ENCODE measurements at places on chromosomes 11 and 22.

DNA sequence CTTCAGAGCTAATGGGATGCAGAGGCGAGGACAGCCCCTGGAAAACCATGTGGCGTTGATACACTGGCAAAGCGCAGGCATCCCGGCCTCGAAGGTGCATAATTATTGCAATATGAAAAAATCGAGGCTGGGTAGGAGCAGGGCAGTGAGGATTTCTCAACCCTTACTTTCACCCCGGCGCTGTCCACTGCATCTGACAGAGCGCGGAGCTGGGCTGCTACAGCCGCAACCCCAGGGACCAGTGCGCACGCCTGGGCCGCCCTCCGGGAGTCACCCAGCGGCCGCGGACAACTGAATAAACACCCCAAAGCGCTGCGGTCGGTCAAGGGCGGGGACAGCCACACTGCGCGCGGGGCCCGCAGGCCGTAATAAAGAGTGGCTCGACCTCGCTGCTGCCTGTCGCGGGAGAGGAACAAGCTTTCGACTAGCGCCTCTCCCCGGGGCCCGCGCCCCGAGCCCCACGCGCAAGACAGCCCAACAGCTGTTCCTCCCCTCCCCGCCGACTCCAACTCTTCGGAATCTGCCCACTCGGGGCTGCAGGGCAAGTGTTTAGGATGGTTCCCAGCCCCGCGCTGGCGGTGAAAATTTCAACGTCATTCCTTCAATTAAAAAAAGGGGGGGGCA, 3.6 kb upstream of the WT1 start:
- DNase-seq, result no peak

DNA sequence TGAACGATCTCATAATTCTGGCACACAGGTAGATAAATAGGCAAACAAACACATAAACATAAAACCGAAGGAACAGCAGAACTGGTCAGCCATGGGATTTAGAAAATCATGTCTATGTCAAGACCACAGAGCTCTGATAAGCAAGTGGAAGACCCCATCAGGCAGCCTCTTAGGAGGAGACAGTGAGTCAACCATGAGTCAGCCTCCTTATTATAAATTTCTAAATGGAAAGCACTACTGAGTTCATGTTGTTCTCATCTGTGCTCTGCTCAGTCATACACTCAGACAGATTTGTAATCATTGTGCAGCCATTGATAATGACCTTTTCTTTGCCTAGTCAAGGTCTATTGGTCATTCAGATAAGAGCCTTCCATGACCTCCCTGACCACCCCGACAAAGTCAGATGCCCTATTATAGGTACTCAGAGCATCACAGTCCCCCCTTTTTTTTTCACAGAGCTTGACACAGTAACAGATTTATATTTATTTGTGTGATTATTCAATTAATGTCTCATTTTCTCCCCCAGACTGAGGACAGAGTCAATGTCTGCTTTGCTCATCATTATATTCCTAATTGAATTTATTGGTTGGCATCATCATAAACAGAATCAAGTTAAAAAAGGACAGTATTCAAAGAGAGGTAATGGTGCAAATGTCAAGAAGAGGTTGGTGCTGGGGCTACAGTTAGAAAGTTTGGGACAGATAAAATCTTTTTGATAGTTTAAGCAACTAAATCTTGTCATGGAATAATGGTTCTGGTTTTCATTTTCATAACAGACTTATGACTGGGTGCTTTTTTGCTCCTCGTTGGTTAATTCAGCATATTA, 579.7 kb upstream of the CCDC90B start:
- no peak for DNase-seq

DNA sequence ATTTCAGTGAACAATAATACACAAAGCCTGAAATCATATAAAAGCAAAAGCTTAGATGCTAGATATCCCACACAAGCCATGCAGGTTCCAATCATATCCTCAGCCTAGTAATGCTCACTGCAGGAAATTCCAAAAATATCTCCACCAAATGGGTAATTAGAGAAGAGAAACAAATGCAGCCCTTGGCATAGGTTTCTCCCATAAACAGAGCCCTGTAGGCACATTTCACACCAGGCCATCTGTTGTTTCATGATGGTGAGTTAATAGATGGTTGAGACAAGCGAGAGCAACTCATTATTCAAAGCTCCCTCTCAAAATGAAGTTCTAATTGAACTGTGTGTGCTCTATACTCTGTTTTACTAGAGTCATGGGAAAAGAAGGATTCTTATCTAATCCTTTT, 154.6 kb upstream of the TRPC6 start:
- no peak for DNase-seq

GRCh38 chr11:103359216-103359615, 250.0 kb downstream of the DYNC2H1 start:
- no peak for DNase-seq

GRCh38 chr11:70630816-70631623, 232.7 kb downstream of the CTTN start:
- DNase-seq, result no peak

GRCh38 chr11:65288706-65289536, 25.7 kb upstream of the CDC42EP2 start:
- DNase-seq, result no peak

DNA sequence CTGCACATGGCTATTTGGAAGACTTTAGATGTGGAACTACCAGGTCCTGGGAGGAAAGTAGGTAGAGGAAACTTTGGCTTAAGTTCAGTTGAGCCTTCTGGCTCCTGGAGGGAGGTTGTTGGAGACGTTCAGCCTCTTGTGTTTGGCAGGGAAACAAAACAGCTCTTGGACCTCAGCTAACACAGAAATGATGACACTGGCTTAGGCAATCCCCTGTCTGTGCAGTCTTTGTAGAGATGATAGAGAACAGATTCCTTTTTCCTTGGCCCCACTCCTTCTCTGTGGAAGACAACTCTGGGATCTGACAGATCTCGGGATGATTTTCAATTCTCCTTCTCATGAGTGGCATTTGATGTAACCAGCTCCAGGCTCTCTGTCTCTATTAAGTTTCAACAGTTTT, 428.5 kb downstream of the TMEM135 start:
- no peak for DNase-seq

- no peak for DNase-seq
These were observed 2.2 kb downstream of the TUT1 start for GRCh38 chr11:62588966-62589637.

- DNase-seq, result no peak
These were observed 761.5 kb downstream of the NTM start for GRCh38 chr11:132131961-132132360.

Measured in activated naive CD8-positive, alpha-beta T cell treated with anti-CD3 and anti-CD28 coated beads, Interleukin-2, amount 10 ng/mL, durations not matched to agents 7 days and 5 days (primary cell).